ENCODE measurements at places on chromosomes 11 and 22. TPM values are rescaled to one million over a fixed set of nuclear protein-coding genes. Genes with fewer than 3 reads are reported as not detected.

- peak; percentile 99 for DNase-seq
- peak overlapping the region; percentile 100 for H3K27ac ChIP-seq
- peaks cover 70% of the 10 kb centered on the region for H3K4me1 ChIP-seq
- no peaks in the 10 kb centered on the region for H3K36me3 ChIP-seq
Measured at GRCh38 chr22:30206944-30207343, 39.6 kb downstream of the LIF start.

Gene SGSM1
- not detected for total RNA-seq

DNA sequence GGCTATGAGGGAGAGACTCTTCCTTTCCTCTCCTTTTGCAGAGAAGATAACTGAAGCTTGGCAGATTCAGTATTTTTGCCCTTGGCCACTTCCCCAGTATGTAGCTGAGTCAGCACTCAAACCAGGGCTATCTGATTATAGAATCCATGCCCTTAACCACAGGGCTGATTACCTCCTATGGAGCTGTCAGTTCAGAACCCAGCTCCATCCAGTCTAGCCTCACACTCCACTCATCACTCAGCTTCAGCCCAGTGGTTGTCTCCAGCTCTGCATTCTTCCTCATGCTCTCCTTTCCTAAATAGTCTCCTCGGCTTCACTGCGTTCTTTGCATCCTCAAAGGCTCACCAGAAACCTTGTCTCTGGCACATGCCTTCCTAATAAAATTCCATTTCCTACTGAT, 151.6 kb upstream of the BLID start:
- peaks cover 5% of the 10 kb centered on the region for H3K4me1 ChIP-seq
- H3K4me3 ChIP-seq, result no peak overlapping the region
- H3K27ac ChIP-seq, result no peak overlapping the region
- H3K27me3 ChIP-seq, result peaks cover 7% of the 10 kb centered on the region

GRCh38 chr11:96219981-96220623, 122.9 kb downstream of the MAML2 start:
- H3K27me3 ChIP-seq, result no peaks in the 10 kb centered on the region
- peak overlapping the region; percentile 7 for H3K27ac ChIP-seq
- peaks cover 17% of the 10 kb centered on the region for H3K4me1 ChIP-seq
- no peaks in the 10 kb centered on the region for H3K36me3 ChIP-seq
- no peak for DNase-seq

Gene MAJIN
- total RNA-seq, result not detected

Gene GTSE1
- total RNA-seq, result 2.4 TPM

GRCh38 chr11:12288931-12289666, 88.3 kb upstream of the PARVA start:
- H3K4me1 ChIP-seq, result peaks cover 49% of the 10 kb centered on the region
- peaks cover 10% of the 10 kb centered on the region for H3K36me3 ChIP-seq
- peak overlapping the region; percentile 99 for H3K27ac ChIP-seq
